NT2/D1 (cell line): ENCODE measurements at places on chromosomes 4 and X.
A peak's percentile ranks its signal among the peaks of the same experiment; 100 is the strongest.

GRCh38 chrX:73076838-73077237 lies 2.5 kb downstream of the PABPC1L2A start:
- DNase-seq, result no peak

- DNase-seq, result no peak
Measured at GRCh38 chrX:11555759-11556158, 110.0 kb downstream of the ARHGAP6 start.

DNA sequence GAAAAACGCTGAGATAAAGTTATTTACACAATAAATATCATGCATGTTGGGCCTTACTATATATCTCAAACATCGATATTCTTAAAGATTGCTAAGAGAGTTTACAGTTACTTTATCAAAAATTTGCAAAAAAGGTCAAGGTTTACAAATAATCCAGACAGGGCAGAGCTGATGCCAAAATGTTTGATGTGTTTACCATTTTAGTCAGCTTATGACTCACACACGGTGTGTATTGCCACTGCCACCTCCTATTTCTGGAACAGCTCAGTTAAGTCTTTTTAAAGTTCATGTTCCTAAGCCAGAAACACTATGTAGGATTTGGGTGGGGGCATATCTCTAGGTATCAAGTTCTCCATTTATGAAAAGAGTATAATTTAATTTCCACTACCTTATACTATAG lies 580.6 kb downstream of the INPP4B start:
- DNase-seq, result no peak

DNA sequence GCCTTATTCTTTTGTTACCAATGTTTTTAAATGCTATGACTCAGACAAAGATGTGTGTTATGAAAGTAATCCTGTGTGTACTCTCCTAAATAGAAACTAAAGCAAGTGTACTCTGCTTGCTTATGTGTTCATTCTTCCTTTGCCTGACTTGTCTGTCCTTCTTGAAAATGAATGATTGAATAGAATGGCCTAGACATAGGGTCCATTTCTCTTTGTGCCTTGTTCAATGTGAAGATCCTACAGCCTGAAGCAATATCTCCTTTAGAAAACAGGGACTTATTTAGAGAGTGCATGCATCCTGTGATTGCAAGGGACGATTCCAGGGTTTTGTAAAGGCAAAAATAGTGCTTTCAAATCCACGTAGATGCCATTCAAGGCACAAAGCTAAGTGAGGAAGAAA lies 343.6 kb upstream of the TACR3 start:
- no peak for DNase-seq

DNA sequence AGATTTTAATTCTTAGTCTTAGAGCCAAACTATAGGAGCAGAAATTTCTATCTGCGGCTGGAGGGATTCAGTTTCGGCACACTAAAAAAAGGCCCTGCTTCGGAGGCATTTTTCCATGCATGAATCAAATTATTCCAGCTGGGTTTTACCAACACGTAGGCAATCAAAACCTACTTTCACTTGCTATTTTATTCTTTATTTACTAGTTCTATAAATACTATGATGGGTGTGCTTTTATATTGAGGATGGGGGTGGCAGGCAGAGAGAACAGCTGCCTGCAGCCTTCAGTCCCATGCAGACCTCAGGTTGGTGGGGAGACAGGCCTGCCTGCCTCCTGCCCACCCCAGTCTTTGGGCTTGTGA lies 609.8 kb downstream of the BCOR start:
- no peak for DNase-seq

GRCh38 chr4:119040261-119040660 lies 95.4 kb upstream of the MYOZ2 start:
- DNase-seq, result no peak

- no peak for DNase-seq
Measured at GRCh38 chrX:55007656-55008055, 7.5 kb downstream of the APEX2 start.

GRCh38 chr4:101458914-101459313 lies 111.6 kb upstream of the PPP3CA start:
- no peak for DNase-seq

GRCh38 chrX:130915302-130915701 lies 12.3 kb upstream of the ENOX2 start:
- no peak for DNase-seq

DNA sequence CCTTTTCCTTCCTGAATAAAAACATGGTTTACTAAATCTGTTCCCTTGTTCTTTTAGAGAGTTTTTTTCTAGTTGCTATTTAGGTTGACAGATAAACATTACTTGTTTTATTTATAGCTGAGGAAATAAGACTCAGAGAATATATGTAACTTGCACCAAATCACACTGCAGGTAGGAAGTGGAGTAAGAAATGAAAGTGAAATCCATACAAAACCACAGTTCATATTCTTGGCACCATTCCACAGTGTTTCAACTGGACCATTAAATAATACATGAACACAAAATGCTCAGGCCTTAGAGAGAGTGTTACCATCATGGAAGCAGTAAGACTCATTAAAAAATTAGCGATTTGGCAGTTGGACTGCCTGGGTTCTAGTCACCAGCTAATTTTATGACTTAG lies 326.9 kb upstream of the SLIT2 start:
- DNase-seq, result no peak

- no peak for DNase-seq
Measured at GRCh38 chrX:103941201-103941975, 21.0 kb upstream of the TMSB15B start.

DNA sequence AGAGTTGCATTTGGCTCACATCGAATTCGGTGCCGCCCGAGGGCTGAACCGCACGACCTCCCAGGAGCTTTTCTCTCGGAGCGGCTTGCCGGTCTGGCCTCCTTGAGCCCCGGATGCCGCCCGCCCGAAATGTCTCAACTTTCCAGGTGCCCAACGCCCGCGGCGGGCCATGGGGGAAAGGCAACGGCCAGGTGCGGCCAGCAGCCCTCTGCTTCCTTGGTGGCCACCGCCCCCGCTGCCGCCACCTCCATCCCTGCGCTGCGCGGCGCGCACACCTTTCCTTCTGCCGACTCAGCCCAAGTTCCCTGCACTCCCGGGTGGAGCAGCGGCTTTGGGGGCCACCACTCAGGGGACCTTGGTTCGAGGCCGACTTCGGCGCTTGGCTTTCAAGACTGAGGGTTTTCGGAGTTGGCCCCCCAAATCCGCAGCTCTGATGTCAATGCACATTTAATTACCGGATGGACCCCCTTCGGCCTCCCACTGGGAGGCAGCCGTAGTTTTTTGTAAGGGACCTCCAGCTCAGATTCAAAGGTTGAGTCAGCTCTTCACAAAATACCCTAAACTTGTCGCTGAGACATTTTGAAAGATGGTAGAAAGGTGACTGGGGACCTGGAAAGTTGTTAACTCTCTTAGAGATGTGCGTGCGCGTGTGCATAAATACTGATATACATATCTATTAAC lies 1.1 kb downstream of the AFF2 start:
- no peak for DNase-seq

GRCh38 chr4:40684404-40684803 lies 54.7 kb upstream of the RBM47 start:
- DNase-seq, result no peak

DNA sequence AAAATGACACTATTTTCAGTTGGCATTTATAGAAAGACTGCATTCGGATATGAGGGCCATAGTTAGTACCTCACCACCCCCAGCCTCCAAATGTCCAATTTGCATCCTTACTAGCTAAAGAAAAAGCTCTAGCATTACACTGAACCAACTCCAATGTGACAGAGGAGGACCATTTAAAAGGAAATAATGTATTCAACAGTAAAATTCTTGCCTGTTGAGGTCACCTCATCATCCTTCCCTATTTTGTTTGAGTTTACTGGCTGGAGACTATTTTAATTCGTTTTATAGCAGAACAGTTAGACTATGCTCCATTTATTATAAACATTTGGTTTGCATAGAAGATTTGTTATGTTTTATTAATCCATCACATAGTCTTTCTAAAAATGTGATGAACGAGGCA lies 88.2 kb upstream of the PPARGC1A start:
- DNase-seq, result no peak

DNA sequence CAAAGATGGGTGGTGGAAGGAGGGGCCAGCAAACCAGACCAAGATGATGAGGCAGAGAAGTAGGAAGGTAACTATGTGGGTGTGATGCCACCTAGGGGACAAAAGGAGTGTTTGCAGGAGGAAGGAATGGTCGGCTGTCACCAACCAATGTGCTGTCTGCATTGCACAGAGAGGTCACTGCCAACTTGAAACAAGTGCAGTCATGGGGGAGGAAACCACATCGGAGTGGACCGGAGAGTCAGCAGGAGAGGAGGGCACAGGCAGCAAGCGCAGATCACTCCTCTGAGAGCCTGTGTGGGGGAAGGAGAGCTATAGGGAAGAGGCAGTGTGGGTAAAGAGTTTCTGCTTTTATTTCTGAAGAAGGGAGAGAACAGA lies 38.5 kb upstream of the FGFBP2 start:
- peak; percentile 63 for DNase-seq

DNA sequence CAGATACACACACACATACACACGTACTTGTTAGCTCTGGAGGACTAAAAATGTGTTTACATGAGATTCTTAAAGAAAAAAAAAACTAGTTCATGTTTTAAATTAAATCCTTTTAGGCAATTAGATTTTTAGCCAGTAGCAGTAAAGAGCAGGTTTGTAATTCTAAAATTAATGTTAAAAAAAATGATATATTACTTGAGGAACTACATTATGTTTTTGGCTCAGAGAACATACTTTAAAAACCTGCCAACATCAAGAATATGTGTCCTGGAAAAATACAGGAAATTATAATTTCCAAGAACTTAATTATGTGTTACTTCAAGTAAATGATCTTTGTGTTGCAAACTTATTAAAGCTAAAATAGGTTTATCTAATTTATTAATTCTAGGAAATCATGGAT lies 594.3 kb upstream of the PCDH7 start:
- DNase-seq, result no peak

GRCh38 chr4:74654230-74654681 lies 140.1 kb downstream of the BTC start:
- DNase-seq, result no peak

GRCh38 chrX:39952989-39953388 lies 144.8 kb downstream of the BCOR start:
- no peak for DNase-seq

GRCh38 chrX:12400218-12400617 lies 261.9 kb downstream of the FRMPD4 start:
- no peak for DNase-seq

DNA sequence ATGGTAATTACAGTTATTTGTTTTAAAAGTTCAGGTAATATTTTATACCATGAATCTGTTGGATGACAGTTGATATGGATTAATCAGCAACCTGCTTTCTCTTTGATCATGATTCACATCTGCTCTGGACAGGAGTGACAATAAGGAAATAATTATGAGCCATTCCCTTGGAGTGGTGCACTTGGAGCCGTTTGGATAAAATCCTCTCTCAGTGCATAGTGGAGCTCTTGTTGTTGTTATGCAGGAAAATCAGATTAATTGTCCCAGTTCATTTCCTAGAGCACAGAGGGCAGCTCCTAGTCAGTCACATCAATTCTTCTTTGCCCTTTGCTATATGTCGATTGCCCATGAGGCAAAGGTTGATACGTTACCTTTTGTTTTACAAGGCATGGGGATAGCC lies 668.3 kb upstream of the NR3C2 start:
- no peak for DNase-seq

DNA sequence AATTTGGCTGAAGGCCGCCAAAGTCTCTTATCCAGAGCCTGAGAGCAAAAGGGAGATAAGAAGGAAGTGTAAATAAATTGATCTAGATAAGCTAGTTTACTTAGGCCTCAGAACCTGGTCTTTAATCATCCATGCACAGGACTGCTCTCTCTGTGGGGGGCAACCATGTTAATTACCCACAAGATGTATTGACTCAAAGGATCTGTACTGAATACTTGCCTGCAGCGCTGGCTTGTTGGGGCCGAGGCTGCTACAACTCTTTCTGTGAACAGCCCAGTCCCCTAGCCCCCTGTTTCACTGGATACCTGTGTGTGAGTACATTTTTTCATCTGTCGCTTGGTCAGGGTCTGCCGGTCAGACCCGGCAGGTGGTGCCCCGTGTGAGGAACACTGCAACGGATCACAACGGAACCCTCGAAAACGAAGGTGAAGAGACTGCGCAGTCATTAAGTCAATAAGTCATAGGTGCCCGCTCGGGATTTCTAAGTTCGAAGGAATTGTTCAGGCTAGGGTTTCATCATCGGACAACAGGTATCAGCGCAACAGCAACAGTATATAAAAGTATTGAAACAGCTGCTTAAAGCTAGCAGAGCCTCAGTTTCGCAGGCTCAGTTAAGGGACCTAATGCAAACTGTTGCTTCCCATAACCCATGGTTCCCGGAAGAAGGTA lies 8.3 kb downstream of the MAGEA11 start:
- DNase-seq, result no peak

GRCh38 chr4:181043486-181043885 lies 1199.7 kb upstream of the TENM3 start:
- no peak for DNase-seq

DNA sequence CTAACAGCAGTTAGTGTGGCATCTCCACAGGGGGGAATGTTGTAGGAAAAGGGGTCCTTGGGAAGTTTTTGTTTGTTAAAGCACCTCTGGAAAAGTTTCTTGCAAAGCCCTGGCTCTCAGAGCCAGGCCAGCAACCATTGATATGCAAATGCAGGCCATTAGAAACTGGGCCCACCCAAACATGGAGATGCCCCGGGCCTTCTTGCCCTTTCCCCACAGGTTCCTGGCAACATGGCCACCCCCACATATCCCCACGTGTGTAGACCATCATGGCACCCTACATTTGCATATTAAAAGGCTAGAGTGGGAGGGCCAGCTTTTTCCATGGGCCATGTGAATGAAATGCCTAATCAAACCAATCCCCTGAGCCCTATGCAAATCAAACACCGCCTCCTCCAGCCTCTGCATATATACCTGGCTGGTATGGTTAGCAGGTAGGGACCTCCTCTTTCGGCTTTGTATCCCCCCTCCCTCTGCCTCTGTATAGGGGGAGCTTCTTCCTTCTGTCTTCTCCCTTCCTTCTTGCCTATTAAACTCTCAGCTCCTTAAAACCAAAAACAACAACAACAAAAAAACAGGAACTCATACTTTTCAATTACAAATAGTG lies 44.0 kb upstream of the ZCCHC13 start:
- DNase-seq, result peak; percentile 68

GRCh38 chr4:44965435-44966095 lies 239.2 kb upstream of the GNPDA2 start:
- no peak for DNase-seq

DNA sequence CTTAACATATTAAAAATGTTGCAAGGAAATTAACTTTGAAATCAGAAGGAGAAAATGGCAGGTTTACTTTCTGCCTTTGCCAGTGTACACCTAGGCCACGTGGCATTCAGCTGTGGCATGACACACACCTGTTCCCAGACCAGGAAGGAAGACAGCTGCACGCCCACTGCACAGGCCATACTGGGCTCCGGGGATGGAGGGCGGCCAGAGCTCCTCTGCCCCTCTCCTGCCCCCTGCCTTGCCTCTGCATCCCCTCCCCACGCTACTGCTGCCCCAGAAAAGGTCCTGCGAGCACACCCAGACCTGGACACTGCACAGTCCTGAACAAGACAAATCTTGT lies 68.4 kb downstream of the GATB start:
- DNase-seq, result no peak

GRCh38 chrX:49176421-49177326 lies 5.0 kb downstream of the PLP2 start:
- no peak for DNase-seq
